H7 (cell line): ENCODE measurements at places on chromosomes 7 and 10.
A peak's percentile ranks its signal among the peaks of the same experiment; 100 is the strongest.

DNA sequence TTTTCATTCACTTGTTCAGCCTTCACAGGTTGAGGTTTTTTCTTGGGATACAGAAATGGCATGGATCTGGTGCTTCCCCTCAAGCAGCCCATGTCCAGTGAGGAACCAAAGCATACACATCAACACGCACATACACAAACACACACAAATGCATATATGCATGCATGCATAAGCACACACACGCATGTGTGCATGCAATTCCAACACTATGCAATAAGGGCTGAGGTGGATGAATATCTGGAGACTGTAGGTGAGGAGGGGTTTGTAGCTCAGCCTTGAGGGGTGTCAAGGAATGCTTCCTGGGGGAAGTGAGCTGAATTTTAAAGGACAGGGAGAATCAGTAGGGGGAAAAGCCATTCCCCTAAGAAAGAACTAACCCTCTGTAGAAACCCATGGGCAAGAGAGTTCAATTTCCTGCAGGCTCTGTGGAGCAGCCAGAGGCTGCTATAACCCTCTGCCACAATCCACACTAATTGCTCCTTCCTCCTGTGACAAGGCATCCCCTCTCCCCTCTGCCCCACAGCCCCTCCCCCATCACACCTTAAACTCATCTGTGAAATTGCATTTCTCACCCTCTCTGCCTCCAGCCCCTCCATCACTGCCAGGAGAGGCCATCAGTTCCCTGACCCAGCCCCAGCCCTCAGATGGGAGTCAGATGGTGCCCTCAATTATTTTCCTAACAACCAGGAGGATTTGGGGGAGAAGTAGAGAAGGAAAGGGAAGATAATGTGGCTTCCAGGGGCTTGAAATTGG is 316.4 kb downstream of the RPS24 start:
- no peak for DNase-seq

DNA sequence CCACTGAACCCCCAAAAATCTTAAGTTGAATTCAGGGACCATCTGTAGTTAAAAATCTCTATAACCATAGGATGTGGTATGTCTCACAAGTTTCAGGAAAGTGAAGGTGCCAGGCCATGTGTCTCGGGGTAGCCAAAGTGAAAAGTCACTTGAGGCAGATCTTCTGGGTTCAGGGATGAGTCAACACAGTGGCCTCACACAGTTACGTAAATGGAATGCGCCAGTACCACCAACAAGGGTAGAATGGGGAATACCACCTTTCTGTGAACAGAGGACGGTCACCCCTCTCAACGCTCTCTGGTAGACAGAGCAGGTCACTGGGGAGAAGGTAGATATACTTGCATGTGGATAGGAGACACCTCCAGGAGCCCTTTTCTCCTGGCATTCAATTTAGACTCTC is 71.4 kb downstream of the ELMO1 start:
- DNase-seq: no peak

DNA sequence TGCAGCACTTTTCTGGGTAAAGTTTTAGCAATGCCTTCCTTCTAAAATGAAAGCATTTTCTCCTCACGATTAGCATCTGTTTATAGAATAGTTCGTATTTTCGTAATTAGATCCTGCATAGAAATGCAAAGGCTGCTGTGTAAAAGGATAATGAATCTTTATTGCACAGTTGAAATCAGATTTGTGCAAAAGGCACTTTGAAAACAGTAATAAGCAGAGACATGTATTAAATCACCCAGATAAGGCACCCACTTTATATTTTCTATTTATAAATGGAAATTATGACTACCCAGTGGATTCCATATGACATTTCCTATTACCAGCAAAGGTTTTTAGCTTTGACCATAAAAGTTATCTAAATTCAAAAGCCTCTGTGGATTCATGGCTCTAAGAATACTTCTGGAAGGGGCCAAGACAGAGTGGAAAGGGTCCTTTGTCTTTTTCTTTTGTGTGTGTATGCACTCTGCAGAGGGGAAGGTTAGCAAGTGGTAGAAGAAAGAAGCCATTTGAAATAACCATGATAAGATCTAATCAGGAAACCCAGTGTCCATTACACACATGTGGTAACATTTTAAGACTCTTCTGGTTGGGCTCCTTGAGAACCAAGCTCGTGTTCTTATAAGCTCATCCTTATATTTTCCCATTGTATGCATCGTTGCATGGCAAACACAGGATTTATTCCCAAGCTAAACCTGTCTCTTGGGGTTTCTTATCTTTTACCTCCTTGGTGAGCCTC is 612.1 kb downstream of the AUTS2 start:
- no peak for DNase-seq

- DNase-seq: no peak
Observed at GRCh38 chr10:70280099-70280498, 3.7 kb downstream of the NPFFR1 start.

GRCh38 chr7:47375121-47375938 is 206.6 kb downstream of the TNS3 start:
- DNase-seq: no peak

DNA sequence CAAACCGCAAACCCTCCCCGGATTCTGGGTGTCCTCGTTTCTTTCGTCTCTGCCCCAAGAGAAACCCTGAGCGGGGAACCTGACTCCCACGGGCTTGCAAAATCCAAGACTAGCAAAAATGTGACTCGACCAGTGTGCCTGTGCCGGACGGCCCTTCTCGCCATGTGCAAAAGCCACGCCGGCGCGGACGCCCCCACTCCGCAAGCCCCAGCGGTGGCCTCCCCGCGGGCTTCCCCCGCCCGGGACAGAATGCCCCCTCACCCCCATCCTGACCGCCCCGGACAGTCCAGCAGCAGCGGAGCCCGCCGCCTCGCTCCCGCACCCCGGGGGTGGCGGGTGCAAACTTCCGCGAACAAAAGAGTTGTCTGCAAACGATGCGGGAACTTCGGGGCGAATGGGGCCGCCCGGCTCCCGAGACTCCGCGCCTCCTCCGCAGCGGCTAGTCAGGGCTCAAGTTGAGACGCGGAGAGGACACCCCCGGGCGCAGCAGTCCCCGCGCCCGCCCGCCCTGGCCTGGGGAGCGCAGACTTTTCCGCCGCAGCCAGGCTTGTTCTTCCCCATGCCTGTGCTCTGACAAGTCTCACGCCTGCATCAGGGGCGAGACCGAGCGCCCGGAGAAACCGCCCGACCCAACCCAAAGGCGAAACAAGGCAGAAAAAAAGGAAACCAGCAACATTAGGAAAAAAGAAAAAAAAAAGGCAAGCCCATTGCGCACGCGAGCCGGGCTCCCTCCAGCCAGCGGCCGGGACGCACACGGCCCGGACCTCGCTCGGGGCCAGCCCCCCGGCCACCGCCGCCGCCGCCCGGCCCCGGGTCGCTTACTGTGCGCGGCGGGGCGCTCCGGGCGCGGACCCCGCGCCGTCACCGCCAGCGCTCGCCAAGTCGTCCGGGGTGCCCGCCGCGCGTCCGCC is 732 bp downstream of the FAM53B start:
- DNase-seq: peak; percentile 82

DNA sequence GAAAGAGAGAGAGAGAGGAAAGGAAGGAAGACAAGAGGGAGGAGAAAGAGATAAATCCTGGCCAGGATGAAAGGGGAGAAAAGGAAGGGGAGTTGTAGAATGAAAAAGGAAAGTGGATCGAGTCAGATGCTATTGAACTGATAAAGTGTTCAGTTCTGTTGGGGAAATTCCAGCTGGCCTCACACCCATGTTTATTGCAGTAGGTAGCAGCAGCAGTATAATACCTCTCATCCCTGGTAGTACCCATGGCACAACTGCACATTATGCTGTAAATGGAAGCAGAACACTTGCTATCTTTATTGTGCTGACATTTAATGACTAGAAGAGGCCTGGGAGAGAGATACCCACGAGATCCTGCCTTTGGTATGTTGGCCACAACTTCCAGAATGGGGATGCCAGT is 178.1 kb downstream of the EVX1 start:
- no peak for DNase-seq

- no peak for DNase-seq
Observed at GRCh38 chr7:157977306-157977705, 610.3 kb downstream of the PTPRN2 start.

GRCh38 chr10:489330-489729 is 200.1 kb downstream of the DIP2C start:
- no peak for DNase-seq

- no peak for DNase-seq
Observed at GRCh38 chr10:113978802-113979201, 64.9 kb upstream of the ADRB1 start.

- no peak for DNase-seq
Observed at GRCh38 chr7:72754312-72754711, 73.7 kb downstream of the TYW1B start.

GRCh38 chr7:73449422-73449821 is 15.8 kb downstream of the FZD9 start:
- no peak for DNase-seq

- DNase-seq: no peak
Observed at GRCh38 chr10:125062914-125063230, 97.5 kb downstream of the CTBP2 start.

- no peak for DNase-seq
Observed at GRCh38 chr7:27916372-27916771, 176.4 kb downstream of the TAX1BP1 start.

- DNase-seq: peak; percentile 14
Observed at GRCh38 chr7:83153419-83153818, 9.3 kb downstream of the PCLO start.
